ENCODE measurements at places on chromosomes 4 and X. TPM values are rescaled to one million over a fixed set of nuclear protein-coding genes. Genes with fewer than 3 reads are reported as not detected.

DNA sequence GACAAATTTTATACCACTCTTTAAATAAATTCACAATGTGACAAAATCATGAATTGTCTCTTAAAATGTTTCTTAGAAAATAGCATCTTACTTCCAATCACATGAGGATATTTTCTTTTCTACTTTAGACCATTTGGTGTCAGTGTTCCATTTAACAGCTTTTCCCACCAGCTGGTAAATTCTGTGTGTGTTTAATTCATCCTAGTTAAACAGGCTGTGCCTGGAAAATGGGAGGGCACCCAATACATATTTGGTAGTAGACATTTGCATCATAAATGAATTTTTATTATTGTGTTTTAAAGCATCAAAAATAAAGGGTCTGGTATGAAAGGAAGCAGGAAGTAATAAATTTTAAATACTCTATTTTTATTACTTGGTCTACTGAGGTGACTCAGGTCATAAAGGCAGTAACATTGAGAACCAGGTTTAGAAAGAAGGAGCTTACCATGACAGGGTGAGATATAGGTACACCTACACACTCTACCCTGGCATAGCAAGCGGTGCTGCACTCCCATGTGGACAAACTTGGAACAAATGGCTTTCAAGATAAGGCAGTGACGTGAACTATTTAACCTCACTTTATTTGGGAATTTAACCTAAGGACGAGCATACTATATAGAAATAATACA is 344.5 kb downstream of the BMPR1B start:
- H3K4me1 ChIP-seq, result no peaks in the 10 kb centered on the region
- H3K27me3 ChIP-seq, result peaks cover 7% of the 10 kb centered on the region
- no peaks in the 10 kb centered on the region for H3K36me3 ChIP-seq
- H3K27ac ChIP-seq, result no peak overlapping the region
- no peak overlapping the region for H3K4me3 ChIP-seq

DNA sequence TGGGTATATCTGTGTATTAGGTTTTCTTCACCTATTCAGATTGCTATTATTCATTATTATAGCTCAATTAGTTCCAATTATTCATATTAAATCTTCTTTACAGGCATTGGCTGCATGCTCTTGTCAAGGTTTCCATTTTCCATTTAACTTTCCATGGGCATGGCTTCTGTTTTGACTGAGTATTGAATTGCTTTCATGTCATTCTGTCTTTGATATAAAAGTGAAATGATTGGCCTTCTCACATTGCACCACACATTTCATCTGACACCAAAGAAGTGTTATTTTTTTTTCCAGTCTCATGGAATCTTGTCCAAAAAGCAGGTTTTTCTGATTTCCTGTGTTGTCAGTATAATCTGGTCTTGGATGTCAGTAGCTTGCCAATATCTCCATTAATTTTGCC is 1244.3 kb downstream of the RAPGEF2 start:
- no peak for DNase-seq
- no peaks in the 10 kb centered on the region for H3K27me3 ChIP-seq
- no peaks in the 10 kb centered on the region for H3K4me1 ChIP-seq
- no peaks in the 10 kb centered on the region for H3K36me3 ChIP-seq

- H3K27ac ChIP-seq, result no peak overlapping the region
- no peak for DNase-seq
- H3K27me3 ChIP-seq, result no peaks in the 10 kb centered on the region
- no peaks in the 10 kb centered on the region for H3K36me3 ChIP-seq
- H3K4me1 ChIP-seq, result no peaks in the 10 kb centered on the region
Measured at GRCh38 chr4:178838776-178839175, 1396.5 kb upstream of the AGA start.

GRCh38 chr4:104424989-104425388 is 69.7 kb downstream of the CXXC4 start:
- H3K36me3 ChIP-seq, result no peaks in the 10 kb centered on the region
- H3K27ac ChIP-seq, result no peak overlapping the region
- H3K27me3 ChIP-seq, result no peaks in the 10 kb centered on the region
- DNase-seq, result no peak
- H3K4me3 ChIP-seq, result no peak overlapping the region
- H3K4me1 ChIP-seq, result no peaks in the 10 kb centered on the region

GRCh38 chrX:45986971-45987370 is 558.2 kb downstream of the ZNF674 start:
- no peaks in the 10 kb centered on the region for H3K36me3 ChIP-seq
- no peaks in the 10 kb centered on the region for H3K4me1 ChIP-seq
- H3K27me3 ChIP-seq, result no peaks in the 10 kb centered on the region
- no peak for DNase-seq
- H3K4me3 ChIP-seq, result no peak overlapping the region
- no peak overlapping the region for H3K27ac ChIP-seq

Gene F9
- not detected for total RNA-seq

DNA sequence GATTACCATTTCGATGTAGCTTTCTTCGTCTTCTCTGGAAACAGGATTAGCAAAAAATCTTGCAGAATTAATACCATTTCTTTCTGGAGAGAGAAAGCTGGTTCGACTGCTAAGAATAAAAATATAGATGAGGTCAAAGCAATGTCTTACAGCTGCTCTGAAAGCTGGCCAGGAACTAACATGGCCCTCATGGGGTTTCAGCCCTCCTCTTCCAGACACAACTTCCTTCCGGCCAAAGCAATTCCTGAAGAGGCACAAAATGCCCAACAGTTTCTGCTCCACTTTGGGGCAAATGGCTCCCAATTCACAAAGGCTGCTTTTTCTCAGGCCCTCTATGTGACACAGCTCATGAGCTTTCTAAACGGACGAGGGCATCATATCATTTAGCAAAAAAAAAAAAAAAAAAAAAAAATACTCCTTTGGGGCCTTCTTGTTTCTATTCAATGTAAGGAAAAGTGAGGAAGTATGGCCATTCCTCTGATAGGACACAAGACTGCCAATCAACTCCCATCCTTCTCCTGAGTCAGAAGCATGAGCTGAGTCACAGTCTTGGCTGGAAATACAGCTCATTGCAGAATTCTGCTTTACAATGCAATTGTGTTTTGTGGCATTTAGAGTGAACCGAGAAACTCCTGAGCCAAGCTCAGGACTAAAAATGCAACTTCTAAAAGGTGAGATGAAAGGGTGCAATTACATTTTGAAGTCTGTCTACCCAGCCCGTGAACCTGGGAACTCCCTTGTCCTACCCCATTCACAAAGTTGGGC is 42.7 kb upstream of the CTAG2 start:
- H3K27me3 ChIP-seq, result no peaks in the 10 kb centered on the region
- DNase-seq, result no peak
- peaks cover 8% of the 10 kb centered on the region for H3K4me1 ChIP-seq
- no peak overlapping the region for H3K27ac ChIP-seq
- no peak overlapping the region for H3K4me3 ChIP-seq

DNA sequence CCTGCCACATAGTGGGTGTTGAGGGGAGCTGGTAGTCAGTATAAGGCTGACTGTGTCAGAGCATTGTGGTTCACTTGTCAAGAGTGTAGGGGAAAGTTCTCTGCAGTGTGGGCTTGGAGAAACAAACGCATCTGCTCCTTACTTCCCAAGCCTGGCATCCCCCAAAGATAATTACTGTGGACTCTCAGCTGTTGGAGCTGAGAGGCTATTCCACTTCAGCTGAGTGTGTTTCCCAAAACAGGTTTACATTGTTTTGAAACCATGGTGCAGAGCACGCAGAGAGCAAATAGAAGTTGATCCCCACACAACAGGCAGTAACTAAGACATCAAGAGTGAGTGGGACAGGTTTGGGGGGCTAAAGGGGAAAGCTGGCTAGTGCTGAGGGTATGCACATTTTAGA is 181.0 kb upstream of the EOLA2 start:
- no peak for DNase-seq
- H3K36me3 ChIP-seq, result peaks cover 2% of the 10 kb centered on the region
- no peaks in the 10 kb centered on the region for H3K4me1 ChIP-seq
- no peak overlapping the region for H3K4me3 ChIP-seq
- H3K27me3 ChIP-seq, result no peaks in the 10 kb centered on the region
- no peak overlapping the region for H3K27ac ChIP-seq

DNA sequence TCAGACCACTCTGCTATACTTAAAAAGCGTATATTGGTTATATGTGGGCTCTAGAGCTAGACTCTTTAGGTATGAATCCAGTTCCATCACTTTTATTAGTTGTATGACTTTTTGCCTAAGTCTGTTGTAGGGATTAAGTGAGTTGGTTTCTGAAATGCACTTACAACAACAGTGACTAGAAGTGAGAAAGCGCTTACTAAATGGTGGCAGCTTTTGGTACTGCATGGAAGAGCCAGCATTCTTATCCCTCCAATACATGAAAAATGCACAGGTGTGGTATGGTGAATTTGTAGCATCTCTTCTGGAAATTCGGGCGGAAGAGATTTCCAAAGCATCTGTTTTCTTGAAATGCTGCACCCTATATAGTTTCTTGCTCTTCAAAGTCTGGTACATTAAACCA is 117.1 kb downstream of the SPANXA1 start:
- no peaks in the 10 kb centered on the region for H3K4me1 ChIP-seq
- no peaks in the 10 kb centered on the region for H3K36me3 ChIP-seq
- no peak overlapping the region for H3K27ac ChIP-seq
- no peak for DNase-seq
- H3K27me3 ChIP-seq, result no peaks in the 10 kb centered on the region

- H3K36me3 ChIP-seq, result peaks cover 2% of the 10 kb centered on the region
- DNase-seq, result no peak
- H3K27me3 ChIP-seq, result peaks cover 31% of the 10 kb centered on the region
- no peak overlapping the region for H3K4me3 ChIP-seq
- H3K4me1 ChIP-seq, result no peaks in the 10 kb centered on the region
- no peak overlapping the region for H3K27ac ChIP-seq
Measured at GRCh38 chr4:139625482-139625881, 40.1 kb upstream of the MGST2 start.

- DNase-seq, result no peak
- H3K36me3 ChIP-seq, result peaks cover 2% of the 10 kb centered on the region
- H3K4me3 ChIP-seq, result no peak overlapping the region
- no peaks in the 10 kb centered on the region for H3K27me3 ChIP-seq
Measured at GRCh38 chrX:150703695-150703974, 10.4 kb downstream of the MTMR1 start.

- H3K36me3 ChIP-seq, result no peaks in the 10 kb centered on the region
- peaks cover 19% of the 10 kb centered on the region for H3K27me3 ChIP-seq
- no peak overlapping the region for H3K27ac ChIP-seq
- H3K4me3 ChIP-seq, result no peak overlapping the region
- DNase-seq, result no peak
- no peaks in the 10 kb centered on the region for H3K4me1 ChIP-seq
Measured at GRCh38 chr4:155011163-155011780, 197.2 kb upstream of the NPY2R start.
